ENCODE measurements at places on chromosomes 5 and 9.

DNA sequence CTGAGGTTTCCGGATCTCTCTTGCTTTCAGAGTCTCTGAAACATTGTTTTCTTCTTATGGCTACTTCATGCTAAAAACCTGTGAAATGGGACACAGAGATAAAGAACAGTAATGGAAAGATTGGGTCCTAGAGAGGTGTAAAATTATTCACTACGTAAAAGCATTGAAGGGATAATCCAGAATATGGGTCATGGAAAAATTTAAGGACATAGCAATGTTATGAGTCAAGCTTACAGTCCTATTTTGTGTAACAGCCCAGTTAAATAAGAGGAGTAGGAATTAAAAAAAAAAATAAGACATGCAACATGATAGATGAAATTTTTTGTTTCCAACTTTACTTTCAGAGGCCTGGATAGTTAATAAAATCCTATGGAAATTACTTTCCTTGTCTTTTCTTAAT, 61.9 kb upstream of the ELL2 start:
- DNase-seq = peak; percentile 78

- DNase-seq = peak; percentile 82
Measured at GRCh38 chr5:139100825-139101224, 97.3 kb downstream of the SIL1 start.

GRCh38 chr9:120742951-120743416, 28.7 kb upstream of the MEGF9 start:
- DNase-seq = peak; percentile 60

GRCh38 chr5:112534611-112535255, 115.7 kb upstream of the EPB41L4A start:
- no peak for DNase-seq

GRCh38 chr9:100598641-100599145, 20.8 kb downstream of the CAVIN4 start:
- DNase-seq = peak; percentile 92

GRCh38 chr5:103510851-103511553, 51.6 kb downstream of the NUDT12 start:
- no peak for DNase-seq

DNA sequence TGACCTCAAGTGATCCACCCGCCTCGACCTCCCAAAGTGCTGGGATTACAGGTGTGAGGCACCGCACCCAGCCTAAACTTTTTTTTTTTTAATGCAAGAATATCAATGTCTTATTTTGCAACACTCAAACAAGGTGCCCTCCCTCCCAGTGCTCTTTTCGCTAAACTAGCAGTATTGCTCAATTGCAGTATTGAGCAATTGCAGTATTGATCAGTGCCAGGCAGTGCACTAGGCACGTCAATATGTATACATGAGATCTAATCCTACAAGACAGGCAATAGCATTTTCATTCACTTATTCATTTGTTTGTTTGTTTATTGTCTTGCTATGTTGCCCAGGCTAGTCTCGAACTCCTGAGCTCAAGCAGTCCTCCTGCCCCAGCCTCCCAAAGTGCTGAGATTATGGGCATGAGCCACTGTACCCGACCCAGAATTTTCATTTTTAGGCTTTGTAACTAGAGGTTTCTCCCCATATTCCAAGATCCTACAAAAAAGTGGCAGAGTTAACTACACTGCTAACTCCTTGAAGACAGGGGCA, 94.5 kb downstream of the TTLL11 start:
- DNase-seq = no peak

DNA sequence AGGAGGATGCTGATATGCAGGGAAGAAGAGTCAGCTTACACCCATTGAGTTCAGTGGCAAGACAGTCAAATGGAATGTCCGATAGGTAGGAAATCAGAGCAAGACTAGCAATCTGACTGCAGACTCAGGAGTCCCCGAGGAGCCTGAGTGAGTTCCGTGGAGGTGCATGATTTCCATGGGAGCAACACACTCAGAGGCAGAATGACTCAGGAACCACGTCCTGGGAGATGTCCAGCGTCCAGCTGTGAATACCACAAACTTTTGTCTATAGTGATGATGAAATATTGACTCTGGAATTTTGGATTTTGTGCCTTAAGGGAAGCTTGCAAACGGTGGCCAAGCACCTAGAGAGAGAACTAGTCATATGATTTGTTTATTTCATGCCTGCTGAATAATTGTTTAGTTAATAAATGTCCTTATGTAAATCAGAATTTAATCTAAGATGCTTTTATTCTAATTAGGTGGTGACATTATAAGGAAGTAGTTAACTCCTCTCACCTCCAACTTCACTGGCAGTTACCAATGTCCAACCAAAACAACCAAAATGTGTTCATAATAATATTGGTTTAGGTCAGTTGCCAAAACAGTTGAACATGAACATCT, 100.4 kb downstream of the PDE4D start:
- peak; percentile 95 for DNase-seq
